ENCODE measurements at places on chromosomes 2 and 18. TPM values are rescaled to one million over a fixed set of nuclear protein-coding genes. Genes with fewer than 3 reads are reported as not detected.
A peak's percentile ranks its signal among the peaks of the same experiment; 100 is the strongest.

NGEF gene
- 3.9 TPM for polyA plus RNA-seq

DNA sequence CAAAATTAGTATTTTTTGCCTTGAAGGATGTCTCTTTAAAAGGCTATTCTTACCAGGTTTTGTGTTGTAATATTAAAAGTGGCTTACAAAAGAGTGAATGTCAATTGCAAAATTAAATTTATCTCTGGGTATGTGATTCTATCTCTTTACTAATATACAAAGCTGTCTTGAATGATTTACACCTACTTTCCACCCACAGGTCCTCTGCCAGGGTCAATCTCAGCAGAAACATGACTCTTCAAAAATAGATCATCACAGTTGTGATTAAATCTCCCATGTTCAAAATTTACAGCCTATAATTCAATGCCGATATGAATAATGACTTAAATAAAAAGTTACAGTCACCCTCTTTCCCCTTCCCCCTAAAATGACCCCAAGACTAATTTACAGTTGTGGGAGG, 78.8 kb downstream of the SLC8A1 start:
- no peak for DNase-seq

DNA sequence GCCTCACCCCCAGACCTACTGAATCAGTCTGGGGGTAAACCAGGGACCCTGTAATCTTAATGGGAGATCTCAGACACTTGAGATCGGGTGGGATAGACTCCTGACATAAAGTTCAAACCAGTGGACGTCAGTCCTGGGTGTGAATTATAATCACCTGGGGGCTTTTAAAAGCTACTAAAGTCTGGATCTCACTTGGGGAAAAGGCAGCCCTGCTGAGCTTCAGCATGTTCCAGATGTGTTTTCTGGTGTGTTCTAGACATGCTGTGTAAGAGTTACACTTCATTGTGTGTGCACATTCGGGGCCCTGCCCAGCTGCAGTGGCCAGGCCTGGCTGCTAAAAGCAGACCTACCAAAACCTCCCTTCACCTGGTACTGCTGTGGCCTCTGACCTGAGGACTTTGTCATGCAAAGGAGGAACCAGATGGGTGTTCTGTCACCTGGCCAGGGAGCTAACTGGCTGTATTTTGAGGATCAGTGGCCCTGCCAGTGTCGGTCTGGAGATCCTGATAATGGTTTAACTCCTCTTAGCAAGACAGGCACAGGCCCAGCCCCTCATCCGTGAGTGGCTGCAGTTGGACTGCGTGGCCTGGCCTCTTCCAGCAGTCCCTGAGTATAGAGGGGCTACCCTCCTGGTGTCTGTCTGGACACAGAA, 10.6 kb downstream of the RRM2 start:
- no peak for DNase-seq

VWC2L gene
- polyA plus RNA-seq, result 0.04 TPM

- DNase-seq, result no peak
Observed at GRCh38 chr2:178827739-178828485, 20.7 kb upstream of the TTN start.

- peak; percentile 14 for DNase-seq
Observed at GRCh38 chr2:107772353-107772752, 54.3 kb upstream of the RGPD4 start.

ANKAR gene
- polyA plus RNA-seq, result 13.8 TPM

DNA sequence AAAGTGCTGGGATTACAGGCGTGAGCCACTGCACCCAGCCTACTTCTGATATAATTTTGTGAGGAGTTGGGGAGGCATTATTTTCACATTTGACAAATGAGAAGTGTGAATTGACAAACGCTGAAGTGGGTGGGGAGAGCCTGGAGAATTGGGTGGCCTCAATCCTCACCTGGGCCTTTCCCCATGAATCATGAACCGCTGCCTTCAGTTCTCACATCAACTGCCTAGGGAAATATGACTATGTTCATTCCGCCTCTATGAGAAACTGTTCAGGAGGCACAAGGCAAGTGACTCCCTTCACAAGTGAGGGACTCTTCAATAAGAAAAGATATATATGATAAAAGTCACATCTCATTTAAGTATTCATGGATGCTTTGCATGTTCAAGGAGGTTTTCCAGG, 96.6 kb upstream of the RND3 start:
- no peak for DNase-seq

MYO1B gene
- 112 TPM for polyA plus RNA-seq

DNA sequence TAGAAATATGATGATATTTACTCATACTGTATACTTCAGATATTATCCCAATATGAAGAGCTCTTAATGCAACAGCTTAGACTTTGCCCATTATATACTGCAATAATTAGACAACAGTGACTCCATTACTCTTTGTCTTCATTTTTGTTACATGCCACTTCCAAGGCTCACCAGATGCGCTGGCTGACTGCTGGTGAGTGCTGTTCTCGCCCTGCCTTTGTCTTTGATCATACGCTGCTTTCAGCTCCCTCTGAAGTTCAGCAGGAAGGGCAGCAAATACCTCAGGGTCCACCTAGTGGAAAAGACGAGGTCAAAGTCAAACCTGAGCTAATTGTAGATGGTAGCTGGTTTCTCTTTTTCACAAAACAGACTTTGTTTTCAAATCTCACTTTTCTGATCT, 66.3 kb downstream of the EIF5B start:
- DNase-seq, result peak; percentile 28

GRCh38 chr2:833180-833579, 117.5 kb upstream of the SNTG2 start:
- DNase-seq, result no peak

RAB27B gene
- 4.4 TPM for polyA plus RNA-seq

DNA sequence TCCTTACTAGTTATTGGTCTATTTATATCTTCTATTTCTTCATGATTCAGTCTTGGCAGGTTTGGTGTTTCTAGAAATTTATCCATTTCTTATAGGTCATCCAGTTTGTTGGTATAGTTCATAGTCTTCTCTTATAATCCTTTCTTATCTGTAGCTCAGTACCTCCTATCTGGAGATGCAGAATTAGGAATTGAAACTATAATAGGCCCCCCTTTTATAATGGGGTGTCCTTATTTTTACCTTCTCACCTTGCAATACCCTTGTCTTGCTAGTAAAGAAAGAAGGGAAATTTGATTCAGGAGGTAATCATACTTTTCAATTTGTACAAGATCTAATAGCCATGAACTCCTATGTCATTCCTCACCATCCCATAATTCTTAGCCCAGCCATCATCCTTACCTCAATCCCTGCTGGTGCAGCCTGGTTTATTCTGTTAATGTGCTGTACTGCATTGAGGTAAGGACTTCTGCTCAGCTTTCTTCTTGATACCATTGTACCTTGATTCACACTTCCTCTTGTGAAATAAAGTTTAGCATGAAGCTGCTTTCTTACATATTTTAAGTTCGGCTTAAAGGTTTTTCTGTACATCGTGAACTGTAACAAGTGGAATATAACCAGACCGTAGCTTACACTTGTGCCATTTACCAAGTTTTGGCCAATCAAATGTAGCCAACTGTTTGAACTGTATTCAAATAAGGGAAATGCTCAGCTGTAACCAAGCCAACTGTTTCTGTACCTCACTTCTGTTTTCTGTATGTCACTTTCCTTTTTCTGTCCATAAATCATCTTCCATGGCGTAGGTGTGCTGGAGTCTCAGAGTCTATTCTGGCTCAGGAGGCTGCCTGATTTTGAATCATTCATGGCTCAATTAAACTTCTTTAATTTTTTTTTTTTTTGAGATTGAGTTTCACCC, 40.1 kb upstream of the PTH2R start:
- DNase-seq, result no peak

SMAD4 gene
- polyA plus RNA-seq, result 165 TPM

UGGT1 gene
- 39.3 TPM for polyA plus RNA-seq

- no peak for DNase-seq
Observed at GRCh38 chr2:121491518-121491917, 39.2 kb upstream of the RNU4ATAC start.

KCNG2 gene
- 0.39 TPM for polyA plus RNA-seq

- DNase-seq, result no peak
Observed at GRCh38 chr2:173458991-173459780, 104.5 kb downstream of the CDCA7 start.

KYNU gene
- 5.6 TPM for polyA plus RNA-seq

UPP2 gene
- 9.7 TPM for polyA plus RNA-seq

GALNT13 gene
- 1.4 TPM for polyA plus RNA-seq

TMEM185B gene
- polyA plus RNA-seq, result 25.9 TPM

GRCh38 chr18:57915248-57915647, 112.1 kb upstream of the ATP8B1 start:
- DNase-seq, result peak; percentile 12

MYCN gene
- 39.6 TPM for polyA plus RNA-seq

DNA sequence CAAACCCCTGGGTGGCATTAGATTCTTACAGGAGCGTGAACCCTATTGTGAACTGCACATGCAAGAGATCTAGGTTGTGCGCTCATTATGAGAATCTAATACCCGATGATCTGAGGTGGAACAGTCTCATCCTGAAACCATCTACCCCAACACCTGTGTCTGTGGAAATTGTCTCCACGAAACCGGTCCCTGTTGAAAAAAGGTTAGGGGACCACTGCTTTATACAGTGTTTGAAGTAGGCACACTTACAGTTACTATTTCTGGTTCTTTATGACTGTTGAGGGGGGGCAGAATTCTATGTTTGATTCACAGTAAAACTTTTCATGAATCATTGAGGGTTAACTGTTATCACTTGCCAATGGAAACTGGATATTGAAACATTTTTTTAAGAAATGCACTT, 72.0 kb downstream of the RIF1 start:
- DNase-seq, result no peak

RHBDD1 gene
- polyA plus RNA-seq, result 30.2 TPM

DNA sequence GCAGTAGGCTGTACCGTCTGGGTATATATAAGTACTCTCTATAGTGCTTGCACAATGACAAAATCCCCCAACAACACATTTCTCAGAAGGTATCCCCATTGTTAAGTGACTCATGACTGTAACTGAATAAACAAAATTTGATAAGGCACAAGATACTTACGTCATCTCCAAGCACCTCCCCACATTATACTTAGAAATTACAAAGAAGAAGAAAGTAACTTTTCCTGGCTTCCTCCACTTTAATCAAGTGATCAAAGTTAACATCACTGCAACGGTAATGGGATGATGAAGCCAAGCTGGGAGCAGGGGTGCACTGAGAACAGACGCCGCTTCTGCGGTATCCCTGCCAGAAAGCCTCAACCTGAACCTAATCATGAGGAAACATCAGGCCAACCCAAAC, 9.7 kb downstream of the TNS1 start:
- no peak for DNase-seq

- no peak for DNase-seq
Observed at GRCh38 chr18:74951165-74951760, 257.7 kb downstream of the PTGR3 start.

TTR gene
- polyA plus RNA-seq, result 0.16 TPM

DNA sequence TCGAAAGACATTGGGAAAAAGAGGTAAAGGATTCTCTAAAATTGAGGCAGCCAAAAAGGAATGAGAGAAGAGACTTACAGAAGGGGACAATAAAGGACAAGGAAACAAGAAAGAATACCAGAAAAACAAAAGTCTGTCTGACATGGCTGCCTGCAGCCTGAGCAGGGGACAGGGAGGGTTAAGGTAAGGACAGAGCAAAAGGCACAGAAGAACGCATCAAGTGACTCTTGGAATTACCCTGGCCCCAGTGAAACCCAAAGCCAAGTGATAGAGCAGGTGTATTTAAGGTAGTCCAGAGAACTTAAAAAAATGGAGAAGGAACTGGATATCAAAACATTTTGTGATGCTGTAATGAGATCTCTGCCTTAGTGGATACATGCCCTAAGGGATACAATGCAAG, 47.1 kb upstream of the XIRP2 start:
- no peak for DNase-seq

ZNF514 gene
- 21.0 TPM for polyA plus RNA-seq

DNA sequence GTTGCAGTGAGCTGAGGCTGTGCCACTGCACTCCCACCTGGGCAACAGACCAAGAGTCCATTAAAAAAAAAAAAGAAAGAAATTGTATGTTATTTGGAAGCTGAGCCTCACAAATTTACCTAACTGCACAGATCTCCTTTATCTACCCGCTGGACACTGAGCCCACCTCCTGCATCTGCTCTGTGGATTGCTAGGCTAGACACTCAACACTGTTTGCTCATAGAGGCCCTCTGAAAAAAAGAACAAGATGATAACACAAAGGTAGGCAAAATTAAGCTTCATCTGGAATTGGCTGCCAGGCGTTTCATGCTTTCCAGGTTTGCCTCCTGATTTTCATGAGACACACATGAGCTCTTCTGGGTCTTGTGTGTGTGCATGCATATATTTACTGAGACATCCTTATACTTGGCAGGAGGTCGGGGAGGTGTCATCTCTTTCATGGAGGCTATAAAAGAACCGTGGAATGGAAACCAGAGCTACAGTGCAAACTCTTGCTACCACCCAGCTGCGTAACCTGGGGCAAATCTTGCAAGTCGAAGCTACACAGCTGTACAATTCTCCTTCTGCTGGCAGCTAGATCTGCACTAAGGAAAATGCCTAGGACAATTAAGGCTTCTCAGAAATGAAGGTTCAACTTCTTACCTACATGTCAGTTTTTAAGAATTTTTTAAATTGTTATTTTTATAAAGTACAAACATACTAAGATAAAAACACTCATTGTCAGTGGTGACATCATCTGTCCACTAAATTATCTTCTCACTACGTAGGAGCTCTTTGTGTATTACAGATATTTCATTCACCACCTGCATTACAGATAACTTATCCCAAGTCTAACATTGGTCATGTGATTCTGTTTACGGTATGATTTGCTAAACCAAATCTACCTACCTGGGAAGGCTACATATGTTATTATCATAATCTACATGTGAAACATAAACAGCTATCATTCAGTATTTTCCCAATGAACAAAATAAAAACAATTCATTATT, 63.1 kb downstream of the CABYR start:
- no peak for DNase-seq

TACR1 gene
- polyA plus RNA-seq, result 2.1 TPM

DNA sequence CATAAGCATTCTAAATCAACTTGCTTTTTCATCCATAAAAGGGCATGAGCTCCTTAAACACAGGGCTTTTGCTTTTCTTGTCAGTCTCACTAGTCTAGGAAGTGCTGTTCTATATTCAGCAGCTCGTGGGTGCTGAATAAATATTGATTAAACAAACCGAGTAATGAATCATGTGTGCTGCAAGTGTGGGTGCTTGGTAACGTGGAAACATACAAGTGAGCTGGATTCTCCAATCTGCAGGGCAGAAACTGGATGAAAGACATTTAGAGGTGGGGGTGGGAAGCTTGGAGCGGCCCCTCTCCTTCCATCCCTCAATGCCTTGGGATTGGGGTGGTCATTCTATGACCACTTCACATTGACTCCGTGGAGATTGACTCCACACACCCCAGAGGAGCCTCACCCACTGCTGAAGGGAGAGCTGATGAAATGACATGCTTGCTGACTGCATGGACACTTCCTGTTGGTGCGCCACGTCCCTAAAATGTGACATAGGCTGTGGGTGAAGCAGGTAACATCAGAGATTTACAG, 114.6 kb downstream of the DOCK10 start:
- no peak for DNase-seq

DNA sequence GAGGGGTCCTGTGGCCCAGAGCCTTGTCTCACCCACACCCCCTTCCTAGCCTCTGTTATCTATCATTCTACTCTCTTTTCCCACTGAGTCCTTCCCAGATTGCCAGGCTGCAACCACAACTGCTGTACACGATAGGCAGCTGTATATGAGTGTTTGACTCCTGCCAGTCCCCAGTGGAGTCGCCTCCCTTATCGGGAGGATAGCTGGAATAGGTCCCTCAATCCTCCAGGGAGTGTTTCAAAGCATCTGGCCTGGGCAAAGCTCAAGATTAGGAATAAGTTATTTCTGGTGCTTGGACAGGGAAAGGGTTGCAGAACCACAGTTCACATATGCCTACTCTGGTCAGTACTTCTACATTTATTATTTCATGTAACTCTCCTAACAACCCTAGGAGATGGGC, 4.8 kb downstream of the MSGN1 start:
- no peak for DNase-seq

GRCh38 chr18:48296581-48296980, 112.6 kb downstream of the ZBTB7C start:
- no peak for DNase-seq

DYSF gene
- 17.3 TPM for polyA plus RNA-seq
